CD4-positive, alpha-beta memory T cell (primary cell): ENCODE measurements at places on chromosomes 1 and 21. TPM values are rescaled to one million over a fixed set of nuclear protein-coding genes. Genes with fewer than 3 reads are reported as not detected.

- H3K27me3 ChIP-seq, result no peaks in the 10 kb centered on the region
- no peak overlapping the region for H3K27ac ChIP-seq
- H3K36me3 ChIP-seq, result no peaks in the 10 kb centered on the region
- H3K4me1 ChIP-seq, result no peaks in the 10 kb centered on the region
- no peak overlapping the region for H3K4me3 ChIP-seq
- no peak for DNase-seq
These were observed 255.9 kb downstream of the NFIA start for GRCh38 chr1:61337981-61338848.

GRCh38 chr1:21594935-21595897 is 73.9 kb downstream of the RAP1GAP start:
- H3K4me1 ChIP-seq, result no peaks in the 10 kb centered on the region
- no peak overlapping the region for H3K27ac ChIP-seq
- no peaks in the 10 kb centered on the region for H3K36me3 ChIP-seq
- H3K27me3 ChIP-seq, result no peaks in the 10 kb centered on the region

DNA sequence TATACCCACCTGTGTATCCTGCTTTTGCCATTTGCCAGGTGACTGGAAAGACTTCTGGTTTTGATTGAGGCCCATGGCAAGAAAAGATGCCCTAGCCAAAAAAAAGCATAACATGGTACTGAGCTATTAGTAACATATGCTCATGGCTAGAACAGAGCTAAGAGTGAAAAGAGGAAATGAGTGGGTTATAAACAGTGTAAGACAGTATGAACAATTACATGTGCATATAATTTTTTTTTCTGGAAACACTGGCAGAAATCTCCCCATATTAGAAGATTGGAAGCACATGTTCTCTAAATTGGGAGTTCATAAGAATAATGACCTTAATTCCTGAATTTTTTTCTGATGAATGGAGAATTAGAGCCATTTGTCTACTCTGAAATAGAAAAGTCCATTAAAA is 41.2 kb upstream of the PDC start:
- no peak overlapping the region for H3K4me3 ChIP-seq
- no peak for DNase-seq
- no peak overlapping the region for H3K27ac ChIP-seq
- H3K36me3 ChIP-seq, result no peaks in the 10 kb centered on the region

- peak overlapping the region; percentile 61 for H3K27ac ChIP-seq
- no peak for DNase-seq
- H3K27me3 ChIP-seq, result no peaks in the 10 kb centered on the region
- peaks cover 40% of the 10 kb centered on the region for H3K4me1 ChIP-seq
These were observed 1.1 kb downstream of the TSPAN2 start for GRCh38 chr1:115088115-115088778.

- peaks cover 55% of the 10 kb centered on the region for H3K4me1 ChIP-seq
- no peaks in the 10 kb centered on the region for H3K27me3 ChIP-seq
- peak overlapping the region; percentile 79 for H3K4me3 ChIP-seq
These were observed 595 bp downstream of the IL10RB start for GRCh38 chr21:33266789-33267135.

DNA sequence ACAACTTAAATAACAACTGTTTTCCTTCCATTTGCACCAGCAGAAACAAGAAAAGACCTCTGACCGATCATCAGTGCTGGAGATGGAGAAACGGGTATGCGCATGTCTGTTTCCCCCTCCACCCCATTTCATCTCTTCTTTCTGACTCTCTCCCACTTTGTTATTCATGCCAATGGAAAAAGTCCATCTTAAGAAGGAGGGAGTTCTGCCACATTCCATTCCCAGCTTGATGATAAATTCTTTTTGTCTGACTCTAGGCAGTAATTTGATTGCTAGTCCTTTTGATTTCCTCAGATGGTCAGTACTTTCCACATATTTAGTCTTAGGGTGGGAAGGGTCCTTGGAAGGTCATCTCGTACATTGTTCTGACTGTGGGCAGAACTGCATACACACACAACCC is 142.5 kb downstream of the SYT2 start:
- H3K27me3 ChIP-seq, result no peaks in the 10 kb centered on the region
- no peaks in the 10 kb centered on the region for H3K4me1 ChIP-seq

GRCh38 chr1:9293241-9293532 is 493 bp downstream of the SPSB1 start:
- no peaks in the 10 kb centered on the region for H3K36me3 ChIP-seq
- no peak for DNase-seq
- no peaks in the 10 kb centered on the region for H3K27me3 ChIP-seq
- H3K27ac ChIP-seq, result peak overlapping the region; percentile 27
- no peak overlapping the region for H3K4me3 ChIP-seq

Gene FAM78B
- polyA plus RNA-seq, result 0.08 TPM

Gene TBX19
- 1.3 TPM for polyA plus RNA-seq

Gene NBPF4
- polyA plus RNA-seq, result not detected
